ENCODE measurements at places on chromosomes 2 and 18. TPM values are rescaled to one million over a fixed set of nuclear protein-coding genes. Genes with fewer than 3 reads are reported as not detected.

Gene IL18R1
- total RNA-seq = 9.1 TPM

Gene COBLL1
- total RNA-seq = 0.53 TPM

Gene TMEM247
- not detected for total RNA-seq

Gene CHRNG
- total RNA-seq = not detected

Gene GKN2
- total RNA-seq = not detected

Gene ASPRV1
- 0.96 TPM for total RNA-seq

Gene MTA3
- total RNA-seq = 30.9 TPM

Gene ZC3H6
- 21.4 TPM for total RNA-seq

Gene SLC9A4
- not detected for total RNA-seq

Gene DNAJB2
- total RNA-seq = 161 TPM

Gene LAMA1
- not detected for total RNA-seq

Gene CDK15
- total RNA-seq = not detected

Gene MRPL19
- total RNA-seq = 14.9 TPM

Gene MC5R
- total RNA-seq = not detected

Gene AQP12A
- total RNA-seq = not detected

Gene FSHR
- total RNA-seq = not detected

Gene STPG4
- total RNA-seq = not detected

Gene ZNF2
- total RNA-seq = not detected

Gene GIGYF2
- total RNA-seq = 52.5 TPM

Gene ALPG
- not detected for total RNA-seq

Gene NCK2
- total RNA-seq = 92.1 TPM

Gene TUBA4B
- not detected for total RNA-seq

Gene SLC5A6
- 196 TPM for total RNA-seq

Gene ABCG8
- total RNA-seq = not detected

Gene LBX2
- total RNA-seq = not detected

Gene OLA1
- 38.1 TPM for total RNA-seq

Gene RSAD2
- 4.6 TPM for total RNA-seq

Gene AGXT
- not detected for total RNA-seq

Gene LYPD1
- total RNA-seq = not detected

Gene IL18RAP
- total RNA-seq = 2.6 TPM

Gene DUSP19
- total RNA-seq = 0.14 TPM

Gene NEU4
- 6.8 TPM for total RNA-seq

Gene FAM117B
- 46.8 TPM for total RNA-seq

Gene ARMC9
- total RNA-seq = 0.42 TPM

Gene FBXO36
- 0.84 TPM for total RNA-seq

Gene ABHD3
- 24.1 TPM for total RNA-seq
